ENCODE measurements at places on chromosomes 6 and 20. TPM values are rescaled to one million over a fixed set of nuclear protein-coding genes. Genes with fewer than 3 reads are reported as not detected.
A peak's percentile ranks its signal among the peaks of the same experiment; 100 is the strongest.

GRCh38 chr6:158854214-158855101 is 35.3 kb upstream of the EZR start:
- DNase-seq: no peak

DNA sequence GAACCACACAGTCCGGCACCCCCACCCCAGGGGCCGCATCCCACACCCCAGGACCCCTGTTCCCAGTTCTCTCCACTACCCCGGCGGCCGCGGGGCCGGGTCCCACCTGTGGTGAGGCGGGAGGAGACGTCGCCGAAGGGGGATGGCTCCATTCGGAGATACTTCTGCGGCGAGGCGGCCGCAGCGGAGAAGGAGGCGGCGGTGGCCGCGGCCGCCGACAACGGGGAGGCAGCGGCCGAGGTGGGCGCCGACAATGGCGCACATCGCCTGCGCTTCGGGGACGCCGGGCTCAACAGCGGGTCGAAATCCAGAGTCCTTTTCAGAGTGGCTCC is 723 bp downstream of the AKIRIN2 start:
- peak; percentile 72 for DNase-seq

- DNase-seq: no peak
Observed at GRCh38 chr6:26478985-26479278, 21.2 kb upstream of the BTN1A1 start.

Gene PLG
- total RNA-seq: not detected
